Activated CD4-positive, alpha-beta T cell treated with anti-CD3 and anti-CD28 coated beads, Interleukin-2, amount 50 U/mL, for 48 hours (primary cell): ENCODE measurements at places on chromosomes 16 and 17.

DNA sequence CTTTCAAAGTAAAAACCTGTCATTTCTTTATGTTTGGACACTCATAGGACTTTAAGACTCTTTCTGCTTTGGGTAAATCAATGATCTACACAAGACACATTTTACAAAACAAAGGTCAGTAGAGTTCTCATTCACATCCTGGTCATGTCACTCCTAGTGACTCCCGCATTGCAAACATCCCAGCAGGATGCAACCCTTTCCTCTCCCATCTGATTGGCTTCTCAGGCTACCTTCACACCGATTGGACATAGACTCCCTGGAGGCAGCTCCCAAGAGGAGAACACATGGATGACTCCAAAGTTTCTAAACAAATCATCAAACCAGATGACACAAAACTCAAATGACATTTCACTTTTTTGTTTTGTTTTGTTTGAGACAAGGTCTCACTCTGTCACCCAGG is 43.8 kb upstream of the ACSM2B start:
- DNase-seq, result no peak

DNA sequence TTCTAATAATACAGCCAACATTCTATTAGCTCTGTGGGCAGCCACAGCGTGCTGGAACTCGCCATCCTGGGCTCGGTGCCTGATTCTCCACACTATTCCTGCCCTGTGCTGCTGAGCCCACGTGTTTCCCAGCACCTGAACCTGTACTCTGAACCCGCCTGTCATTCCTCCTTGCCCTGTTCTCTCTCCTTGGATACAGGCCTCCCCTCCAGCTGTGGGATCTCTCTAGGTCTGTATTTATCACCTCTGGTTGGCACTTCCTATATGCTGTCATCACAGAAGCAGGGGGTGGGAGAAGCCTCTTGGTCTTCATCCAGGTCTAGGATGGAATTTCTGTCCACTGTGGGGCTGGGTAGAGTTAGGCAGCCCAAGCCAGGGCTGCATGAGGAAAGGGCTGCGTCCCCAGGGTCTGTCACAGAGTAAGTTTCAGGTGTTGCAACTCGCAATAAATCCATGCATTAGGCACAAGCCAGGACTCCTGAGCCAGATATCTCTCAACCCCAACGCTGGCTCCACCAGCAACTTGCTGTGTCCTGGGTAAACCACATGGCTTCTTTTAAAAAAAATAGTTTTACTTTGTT is 56.0 kb downstream of the ABAT start:
- no peak for DNase-seq

GRCh38 chr16:46673320-46674013 is 15.5 kb downstream of the VPS35 start:
- peak; percentile 36 for DNase-seq

DNA sequence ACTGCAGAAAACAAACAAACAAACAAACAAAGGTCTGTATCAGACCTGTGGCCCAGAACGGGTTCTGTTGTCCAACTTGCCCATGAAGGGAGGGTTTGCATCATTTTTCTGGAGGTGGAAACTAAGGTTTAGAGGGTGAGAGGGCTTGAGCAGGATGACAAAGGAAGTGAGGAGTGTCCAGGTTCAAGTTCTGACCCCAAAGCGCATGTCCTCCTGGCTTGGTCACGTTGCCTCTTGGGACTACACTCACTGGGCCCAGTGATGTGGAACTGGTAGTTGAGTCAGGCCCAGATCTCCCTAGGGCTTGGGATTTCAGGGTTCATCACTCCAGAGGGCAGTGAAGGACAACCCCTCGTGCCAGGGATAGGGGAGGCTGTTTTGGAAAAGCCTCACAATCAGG is 1.8 kb downstream of the SREBF1 start:
- no peak for DNase-seq

GRCh38 chr16:86387468-86388440 is 122.6 kb upstream of the FOXF1 start:
- DNase-seq, result no peak

DNA sequence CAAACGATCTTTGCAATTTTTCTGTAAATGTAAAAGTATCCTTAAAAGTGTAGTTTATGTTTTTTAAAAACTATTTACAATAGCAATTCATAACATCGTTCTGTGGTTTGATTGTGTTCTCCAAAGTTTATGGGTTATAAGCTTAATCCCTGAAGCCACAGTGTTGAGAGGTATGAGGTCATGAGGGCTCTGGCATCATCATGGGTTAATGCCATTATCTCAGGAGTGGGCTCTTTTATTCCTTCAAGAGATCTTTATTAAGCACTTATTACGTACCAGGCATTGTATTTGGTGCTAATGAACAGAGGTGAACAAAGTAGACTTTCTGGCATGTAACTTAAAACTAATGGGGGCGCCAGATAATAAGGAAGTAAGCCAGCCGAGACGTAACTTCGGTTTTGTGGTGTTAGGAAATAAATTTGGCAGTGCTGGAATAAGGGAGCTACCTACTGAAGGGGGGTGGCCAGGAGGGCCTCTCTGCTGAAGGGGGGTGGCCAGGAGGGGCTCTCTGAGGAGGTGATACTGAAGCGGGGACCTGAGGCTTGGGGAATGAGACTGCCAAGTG is 158.1 kb downstream of the VPS53 start:
- DNase-seq, result no peak

DNA sequence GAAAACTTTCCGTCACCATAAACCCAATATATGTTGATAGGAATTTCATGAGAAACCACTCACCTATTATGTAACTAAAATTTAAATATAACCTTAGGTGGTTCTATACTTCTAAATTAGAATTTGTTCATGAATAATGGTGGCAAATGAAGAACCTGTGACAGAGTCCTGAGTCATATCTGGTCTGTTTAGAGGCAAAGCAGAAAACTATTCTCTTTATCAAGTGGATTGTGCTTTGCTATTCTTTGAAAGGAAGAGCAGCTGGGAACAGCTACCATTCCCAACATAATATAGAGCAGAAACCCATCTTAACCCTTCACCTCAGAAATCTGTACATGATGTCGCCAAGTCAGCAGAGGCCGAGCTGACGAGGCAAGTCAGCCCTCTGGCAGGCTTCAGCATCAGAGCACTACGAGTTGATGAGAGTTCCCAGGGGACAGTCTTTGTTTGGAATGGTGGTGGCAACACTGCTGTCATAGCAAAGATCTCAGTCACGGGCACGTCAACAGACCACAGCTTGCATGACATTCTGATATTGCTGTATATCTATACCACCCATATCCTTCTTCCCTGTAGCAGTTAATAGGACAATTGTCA is 631.9 kb upstream of the CA10 start:
- no peak for DNase-seq

GRCh38 chr17:66848496-66848895 is 13.6 kb downstream of the CACNG5 start:
- no peak for DNase-seq

DNA sequence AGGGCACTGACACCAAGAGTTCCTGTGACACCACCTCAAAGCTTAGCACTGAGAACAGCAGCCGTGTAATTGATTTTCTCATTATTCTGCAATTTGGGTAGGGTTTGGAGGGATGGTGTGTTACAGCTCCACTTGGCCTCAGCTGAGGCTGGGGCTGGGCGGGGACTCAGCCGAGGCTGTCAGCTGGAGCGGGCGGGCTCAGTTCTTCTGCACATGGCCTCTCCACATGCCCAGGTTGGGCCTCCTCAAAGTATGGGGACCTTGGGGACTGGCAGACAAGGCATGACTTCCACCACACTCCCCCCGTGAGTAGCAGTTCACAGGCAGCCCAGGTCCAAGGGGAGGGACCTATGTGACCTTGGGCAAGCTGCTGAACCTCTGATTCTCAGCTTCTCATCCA is 171.5 kb downstream of the IRF8 start:
- DNase-seq, result no peak

- no peak for DNase-seq
Observed at GRCh38 chr16:50257876-50258275, 8.5 kb upstream of the ADCY7 start.

DNA sequence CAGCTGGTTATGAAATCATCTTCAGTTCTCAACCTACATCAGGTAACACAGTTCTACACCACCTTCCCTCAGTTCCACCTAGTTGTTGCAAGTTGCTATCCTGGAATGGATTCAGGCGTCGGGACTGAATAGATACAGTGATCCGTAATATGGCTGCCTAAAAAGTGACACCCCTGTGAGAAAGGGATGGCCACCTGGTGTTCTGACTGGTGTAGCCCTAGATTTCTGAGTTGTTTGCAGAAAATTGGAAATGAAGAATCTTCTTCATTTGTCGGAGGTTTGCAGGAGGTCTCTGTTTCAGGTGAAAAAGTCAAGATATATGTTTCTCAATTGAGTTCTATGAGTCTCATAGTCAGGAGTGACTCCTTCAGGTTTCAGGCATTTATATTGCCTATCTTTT is 225.8 kb upstream of the ELAC2 start:
- no peak for DNase-seq

- DNase-seq, result no peak
Observed at GRCh38 chr17:61415374-61416210, 15.9 kb downstream of the TBX2 start.
